ENCODE measurements at places on chromosomes 12 and 14. TPM values are rescaled to one million over a fixed set of nuclear protein-coding genes. Genes with fewer than 3 reads are reported as not detected.

NEUROD4 gene
- total RNA-seq: not detected

COCH gene
- total RNA-seq: 0.60 TPM

CLEC4D gene
- not detected for total RNA-seq

SRGAP1 gene
- total RNA-seq: 2.3 TPM

- no peak for DNase-seq
Observed at GRCh38 chr14:31510222-31510621, 22.4 kb upstream of the GPR33 start.

GRCh38 chr14:84998216-84998615 is 531.7 kb upstream of the FLRT2 start:
- DNase-seq: no peak

GRCh38 chr12:109627633-109628032 is 54.0 kb downstream of the MVK start:
- no peak for DNase-seq

DNA sequence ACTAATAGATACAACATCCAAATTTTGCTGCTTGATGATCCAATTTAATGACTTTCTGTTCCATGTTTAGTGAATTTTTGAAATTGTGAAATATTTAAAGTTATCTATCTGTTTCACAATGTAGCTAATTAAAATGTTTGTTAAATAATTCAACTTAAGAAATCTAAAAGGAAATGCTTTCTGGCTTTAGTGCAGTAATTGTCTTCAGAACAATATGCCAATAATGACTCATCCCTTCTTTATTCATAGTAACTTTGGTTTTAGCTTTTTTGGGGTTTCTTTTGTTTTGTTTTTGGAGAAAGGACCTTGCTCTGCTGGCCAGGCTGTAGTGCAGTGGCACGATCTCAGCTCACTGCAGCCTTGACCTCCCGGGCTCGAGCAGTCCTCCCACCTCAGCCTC is 479.2 kb upstream of the RGS6 start:
- DNase-seq: no peak

ASIC1 gene
- total RNA-seq: 0.96 TPM

DNA sequence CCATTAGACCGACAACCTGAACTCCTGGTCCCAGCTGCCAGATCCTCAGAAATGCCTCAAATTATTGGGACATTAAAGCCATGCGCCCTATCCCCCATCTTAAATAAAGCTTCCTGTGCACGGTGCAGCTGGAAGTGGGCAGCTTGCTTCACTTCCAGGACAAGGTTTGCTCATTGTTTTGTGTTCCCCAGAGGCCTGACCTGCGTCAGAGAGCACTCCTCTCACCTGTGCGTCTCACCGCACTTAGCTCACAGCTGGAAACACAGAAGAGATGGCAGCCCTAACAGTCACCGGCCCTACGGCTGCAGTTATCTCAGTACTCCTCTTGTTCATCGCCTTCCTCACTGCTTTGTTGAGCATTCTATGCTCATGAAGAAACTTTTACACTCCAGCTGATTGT is 135.5 kb downstream of the ANO2 start:
- DNase-seq: no peak

DNA sequence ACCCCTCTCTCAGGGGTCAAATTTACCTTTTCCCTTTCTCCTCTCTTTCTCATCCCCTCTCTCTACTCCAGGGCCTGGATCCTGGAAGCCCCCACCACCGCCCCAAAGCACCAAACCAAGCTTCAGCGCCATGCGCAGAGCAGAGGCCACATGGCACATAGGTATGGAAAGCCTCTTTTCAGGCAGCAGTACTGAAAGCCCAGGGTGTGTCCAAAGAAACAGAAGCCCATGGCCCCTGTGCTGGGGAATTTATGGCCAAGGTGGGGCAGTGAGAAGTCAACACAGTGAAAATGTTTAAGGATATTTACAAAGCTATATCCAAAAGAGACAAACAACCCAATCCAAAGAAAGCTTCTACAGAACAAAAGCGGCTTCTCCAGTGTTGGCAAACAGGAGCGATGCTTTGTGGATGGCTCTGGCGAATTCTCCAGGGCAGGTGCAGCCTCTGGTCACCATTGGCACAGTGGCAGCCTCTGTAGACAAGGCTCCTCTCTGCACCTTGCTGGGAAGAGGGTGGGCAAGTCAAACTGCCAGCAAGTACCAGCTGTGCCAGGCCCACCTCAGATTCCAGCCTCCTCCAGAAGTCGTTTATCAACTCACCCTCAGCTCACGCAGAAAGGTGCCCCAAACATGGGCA is 4.7 kb upstream of the CPNE6 start:
- no peak for DNase-seq

DNA sequence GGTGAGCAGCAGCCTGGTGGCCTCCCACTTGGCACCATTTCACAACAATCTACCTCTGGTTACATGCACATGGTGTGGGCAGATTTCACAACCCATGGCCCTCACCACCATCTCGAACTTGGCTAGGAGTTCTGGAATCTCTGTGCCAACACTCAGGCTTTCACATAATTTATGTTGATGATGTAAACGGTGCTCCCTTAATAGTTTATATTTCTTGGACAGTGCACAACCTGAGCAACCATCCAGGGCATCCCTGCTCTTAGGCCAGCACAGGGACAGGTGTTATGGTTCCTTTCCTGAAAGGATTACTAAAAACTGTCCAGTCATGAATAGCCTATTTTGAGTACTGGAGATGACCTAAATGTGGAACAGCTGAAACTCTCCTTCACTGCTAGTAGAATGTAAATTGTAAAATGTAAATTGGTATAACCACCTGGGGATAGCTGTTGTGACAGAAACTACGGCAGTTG is 28.6 kb downstream of the ABCB9 start:
- DNase-seq: no peak

TAS2R46 gene
- total RNA-seq: 0.30 TPM

DNA sequence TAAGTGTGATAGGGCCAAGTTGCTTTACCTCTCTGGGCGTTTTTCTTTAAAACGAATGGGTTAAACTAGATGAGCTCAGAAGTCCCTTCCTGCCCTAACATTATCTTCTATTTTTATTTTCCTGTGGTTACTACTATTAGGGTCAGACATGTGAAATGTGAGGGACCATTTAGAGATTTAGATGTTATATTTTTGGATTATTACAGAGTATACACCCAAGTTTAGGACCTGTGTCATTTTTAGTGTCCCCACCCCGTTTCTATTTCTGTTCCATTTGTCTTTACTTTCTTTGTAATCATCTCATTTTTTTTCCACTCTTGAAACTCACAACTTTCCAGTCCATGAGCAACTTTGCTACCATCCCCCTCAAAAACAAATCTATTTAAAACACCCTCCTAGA is 56.3 kb downstream of the SLC4A8 start:
- no peak for DNase-seq

DNA sequence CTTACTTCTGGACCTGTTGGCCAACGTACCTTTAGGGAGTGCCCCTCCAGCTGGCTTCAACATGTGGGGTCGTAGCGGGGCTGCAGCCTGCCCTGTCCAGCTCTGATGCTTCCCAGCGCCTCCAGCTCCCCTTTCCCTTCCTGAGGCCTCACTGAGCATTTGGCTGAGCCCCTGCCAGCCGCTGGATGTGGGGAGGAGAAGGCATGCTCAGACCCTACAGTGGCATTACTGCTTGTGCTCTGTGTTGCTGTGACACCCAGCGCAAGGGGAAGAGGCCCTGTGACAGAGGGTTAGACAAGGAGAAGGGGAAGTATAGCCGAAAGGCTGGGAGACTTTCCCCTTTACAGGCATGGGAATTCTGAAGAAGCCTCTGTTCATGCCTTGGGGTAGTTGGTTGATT is 145.9 kb downstream of the PRKCH start:
- DNase-seq: no peak

DNA sequence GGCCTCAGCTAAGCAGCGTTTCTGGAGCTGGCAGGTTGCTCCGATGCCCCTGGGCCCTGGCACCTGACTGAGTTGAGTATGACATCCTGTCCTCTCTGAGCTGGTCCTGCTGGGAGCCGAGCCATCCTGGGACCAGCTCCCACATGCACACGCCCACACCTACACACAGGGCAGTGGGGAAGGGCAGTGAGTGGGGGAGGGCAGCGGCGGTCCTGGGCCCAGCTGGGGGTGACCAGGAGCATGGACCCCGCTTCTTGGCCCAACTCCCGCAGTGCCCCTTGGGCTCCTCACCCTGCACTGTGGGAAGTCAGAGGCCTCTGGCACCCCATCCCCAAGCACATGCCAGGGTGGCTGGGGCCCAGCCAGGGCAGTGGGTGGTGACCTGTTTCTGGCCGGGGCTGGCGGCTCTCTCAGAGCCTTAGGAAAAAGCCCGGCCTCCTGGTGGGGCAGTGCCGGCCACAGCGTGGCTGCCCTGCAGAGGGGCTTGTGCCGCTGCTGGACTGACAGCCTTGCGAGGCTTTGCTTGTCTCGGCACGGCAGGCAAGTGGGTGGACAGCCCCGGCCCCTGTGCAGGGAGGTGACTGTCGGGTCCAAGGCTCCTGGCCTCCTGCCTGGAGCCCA is 5.9 kb upstream of the CRIP2 start:
- DNase-seq: peak; percentile 72

DNA sequence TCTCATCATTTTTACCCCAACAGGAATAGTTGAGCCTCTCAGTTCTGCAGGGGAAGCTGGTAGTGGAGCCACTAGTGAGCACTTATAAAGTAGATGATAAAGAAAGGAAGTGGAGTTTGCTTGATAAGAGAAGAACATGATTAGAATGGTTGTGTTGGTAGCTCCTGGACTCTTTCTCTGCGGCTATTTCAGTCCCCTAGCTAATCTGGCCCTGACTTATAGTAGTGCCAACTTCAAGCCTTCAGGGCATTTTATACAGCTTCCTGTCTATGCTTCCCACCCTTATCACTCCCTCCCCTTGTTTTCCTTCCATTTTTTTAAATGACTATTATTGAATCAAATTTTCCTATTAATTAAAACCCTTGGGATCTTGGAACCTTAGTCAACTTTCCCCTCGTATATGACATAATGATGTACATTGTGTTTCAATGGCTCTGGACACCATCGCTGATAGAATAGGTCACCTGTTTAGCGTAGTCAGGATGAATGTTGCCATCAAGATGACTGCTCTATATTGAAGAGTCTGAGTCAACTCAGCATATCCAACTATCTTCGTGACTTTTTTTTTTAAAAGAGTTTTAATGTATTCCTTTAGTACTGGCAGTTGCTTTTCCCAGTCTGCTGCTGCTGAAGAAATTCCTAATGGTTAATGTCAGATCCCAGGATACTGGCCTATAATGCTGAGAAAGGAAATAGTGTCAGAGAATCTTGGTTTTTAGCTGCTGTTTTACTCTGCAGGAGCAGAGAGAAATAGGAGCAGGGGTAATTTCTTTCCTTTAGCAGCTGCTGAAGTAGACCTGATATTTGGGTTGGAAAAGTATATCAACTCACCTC is 16.2 kb upstream of the PCNX1 start:
- DNase-seq: no peak

DNA sequence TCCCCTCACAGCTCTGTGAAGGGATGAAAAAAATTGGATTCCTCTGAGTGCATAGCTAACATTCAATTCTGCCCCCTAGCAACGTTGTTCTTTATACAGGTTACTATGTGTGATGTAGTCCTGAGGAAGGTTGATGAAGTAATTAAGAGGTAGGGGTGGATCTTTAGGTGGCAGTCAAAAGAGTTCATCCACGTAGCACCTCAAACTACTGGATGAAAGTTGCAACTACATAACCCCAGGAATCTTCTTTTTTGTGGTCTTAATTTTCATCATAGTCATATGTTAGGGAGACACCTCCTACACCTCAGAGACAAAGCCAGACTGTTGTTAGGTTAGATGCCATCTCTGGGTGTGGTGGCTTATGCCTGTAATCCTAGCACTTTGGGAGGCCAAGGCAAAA is 10.2 kb upstream of the NFE2 start:
- no peak for DNase-seq
